ENCODE measurements at places on chromosomes 6 and 20.

GRCh38 chr20:6135347-6135746 lies 12.5 kb upstream of the FERMT1 start:
- H3K4me1 ChIP-seq, result no peaks in the 10 kb centered on the region
- H3K36me3 ChIP-seq, result no peaks in the 10 kb centered on the region

DNA sequence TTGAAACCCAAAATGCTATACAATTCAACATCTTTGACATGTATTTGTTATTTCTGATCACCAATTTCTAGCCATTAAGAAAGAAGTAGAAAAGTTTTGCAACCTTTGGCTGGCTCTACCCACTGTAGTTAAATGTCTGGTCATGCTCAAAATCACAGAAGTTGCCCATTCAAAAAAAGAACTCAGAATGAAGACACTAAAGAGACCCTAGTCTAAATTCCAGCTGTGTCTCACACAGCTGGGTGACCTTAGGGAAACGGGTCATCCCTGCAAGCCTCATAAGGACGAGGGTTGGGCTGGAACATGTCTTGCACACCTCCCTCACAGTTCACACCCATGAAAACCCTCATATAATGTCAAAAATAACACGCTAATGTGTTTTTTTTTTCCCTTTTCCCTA lies 10.3 kb downstream of the FOXQ1 start:
- no peaks in the 10 kb centered on the region for H3K4me1 ChIP-seq
- peaks cover 38% of the 10 kb centered on the region for H3K27me3 ChIP-seq
- H3K4me3 ChIP-seq, result no peak overlapping the region
- DNase-seq, result no peak
- no peak overlapping the region for H3K27ac ChIP-seq

DNA sequence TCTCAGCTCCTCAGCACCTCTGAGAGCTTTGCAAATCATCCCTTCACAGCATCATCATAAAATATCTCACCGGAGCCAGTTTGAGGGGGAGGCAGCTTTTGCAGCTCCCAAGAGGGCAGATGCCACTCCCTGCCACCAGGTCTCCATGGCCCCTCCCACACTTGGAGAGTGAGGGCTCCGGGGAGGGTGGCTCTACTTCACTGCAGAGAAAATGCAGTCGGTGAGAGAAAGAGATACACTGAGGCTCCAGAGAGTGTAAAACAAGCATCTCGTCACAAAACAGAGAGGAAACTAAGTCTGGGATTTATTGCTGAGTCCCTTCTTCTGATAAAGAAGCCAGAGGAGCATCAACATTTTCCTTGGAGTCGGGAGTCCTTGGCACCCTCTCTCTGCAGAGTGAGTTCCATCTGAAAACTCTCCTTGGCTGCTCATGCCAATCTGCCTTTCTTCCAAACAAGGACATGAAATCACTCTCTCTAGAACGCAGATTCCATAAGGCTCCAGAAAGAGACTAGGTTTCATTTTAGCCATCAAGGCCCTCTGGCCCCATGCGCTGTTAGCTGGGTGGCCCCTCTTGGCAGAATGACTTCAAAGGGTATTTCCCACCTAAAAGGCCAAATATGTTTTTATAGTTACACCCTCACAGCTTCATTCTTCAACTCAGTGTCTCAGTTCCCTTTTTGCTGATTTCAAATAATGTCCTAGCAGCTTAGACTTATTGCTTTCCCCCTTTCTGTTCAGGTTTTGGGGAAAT lies 70.6 kb upstream of the F13A1 start:
- H3K27me3 ChIP-seq, result peaks cover 12% of the 10 kb centered on the region
- H3K4me1 ChIP-seq, result no peaks in the 10 kb centered on the region
- no peak overlapping the region for H3K27ac ChIP-seq
- no peak for DNase-seq

DNA sequence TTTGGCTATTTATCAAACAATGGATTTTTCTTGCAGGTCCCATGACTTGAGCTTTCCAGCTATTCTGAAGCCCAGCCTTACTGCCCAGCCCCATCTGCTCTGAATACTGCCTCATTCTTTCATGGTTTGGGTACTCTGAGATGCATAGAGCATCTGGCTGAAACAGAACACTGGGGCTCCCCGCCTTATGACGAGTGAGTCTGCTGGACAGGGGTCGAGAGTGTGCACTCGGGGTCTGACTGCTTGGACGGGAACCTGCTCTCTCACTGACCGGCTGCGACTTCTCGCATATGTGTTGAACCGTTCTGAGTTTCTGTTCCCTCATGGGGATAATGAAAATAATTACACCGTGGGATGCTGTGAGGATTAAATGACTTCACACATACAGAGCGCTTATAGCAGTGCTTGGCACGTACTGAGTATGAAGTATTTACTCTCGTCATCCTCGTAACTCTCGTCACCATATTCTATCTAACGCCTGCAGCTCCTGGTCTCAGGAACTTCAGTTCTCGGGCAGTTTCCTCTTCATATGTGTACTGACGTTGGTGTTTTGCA lies 59.5 kb upstream of the MPC1 start:
- no peak overlapping the region for H3K4me3 ChIP-seq
- H3K4me1 ChIP-seq, result peaks cover 20% of the 10 kb centered on the region
- no peak overlapping the region for H3K27ac ChIP-seq
- no peak for DNase-seq
- no peaks in the 10 kb centered on the region for H3K27me3 ChIP-seq
- H3K36me3 ChIP-seq, result no peaks in the 10 kb centered on the region

DNA sequence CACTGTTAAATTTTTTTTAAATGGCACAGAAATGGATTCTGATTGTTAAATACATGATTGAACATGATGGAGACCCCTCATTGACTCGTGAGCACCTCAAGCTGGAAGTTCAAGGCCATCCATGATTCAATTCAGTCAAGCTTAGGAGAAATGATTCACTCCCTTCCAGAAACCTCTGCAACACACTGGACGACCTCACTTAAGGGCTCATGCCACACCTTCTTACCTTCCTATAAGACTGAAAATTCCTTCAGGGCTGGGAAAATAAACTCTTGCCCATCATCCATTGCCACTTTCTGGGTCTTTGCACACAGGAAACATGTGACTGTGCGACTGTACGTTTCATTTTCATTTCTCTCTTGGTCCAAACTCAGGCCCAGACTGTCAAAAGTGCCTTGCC lies 196.4 kb downstream of the TBXT start:
- no peaks in the 10 kb centered on the region for H3K36me3 ChIP-seq
- no peak overlapping the region for H3K27ac ChIP-seq
- DNase-seq, result no peak
- H3K4me3 ChIP-seq, result no peak overlapping the region
- no peaks in the 10 kb centered on the region for H3K4me1 ChIP-seq
- no peaks in the 10 kb centered on the region for H3K27me3 ChIP-seq

- H3K27ac ChIP-seq, result peak overlapping the region; percentile 76
- peak overlapping the region; percentile 5 for H3K4me3 ChIP-seq
- no peaks in the 10 kb centered on the region for H3K27me3 ChIP-seq
- peaks cover 44% of the 10 kb centered on the region for H3K4me1 ChIP-seq
These were observed 271.2 kb downstream of the PRL start for GRCh38 chr6:22025468-22026163.

DNA sequence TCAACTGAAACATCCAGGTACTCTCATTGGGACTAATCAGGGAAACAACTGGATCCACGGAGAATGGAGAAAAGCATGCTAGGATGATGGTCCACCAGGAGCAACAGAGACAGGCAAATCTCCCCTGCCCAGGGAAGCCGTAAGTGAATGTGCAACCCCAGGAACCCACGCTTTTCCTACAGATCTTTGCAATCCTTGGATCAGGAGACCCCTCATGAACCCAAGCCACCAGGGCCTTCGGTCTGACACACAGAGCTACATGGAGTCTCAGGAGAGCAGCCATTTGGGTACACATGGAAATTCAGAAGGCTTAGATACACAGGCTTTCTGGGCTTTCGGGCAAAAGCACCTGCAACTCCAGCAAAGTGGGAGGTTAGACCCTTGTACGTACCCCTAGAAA lies 122.1 kb upstream of the PTCHD4 start:
- H3K36me3 ChIP-seq, result no peaks in the 10 kb centered on the region
- H3K27ac ChIP-seq, result no peak overlapping the region
- DNase-seq, result no peak
- H3K27me3 ChIP-seq, result no peaks in the 10 kb centered on the region
- no peaks in the 10 kb centered on the region for H3K4me1 ChIP-seq
- no peak overlapping the region for H3K4me3 ChIP-seq

DNA sequence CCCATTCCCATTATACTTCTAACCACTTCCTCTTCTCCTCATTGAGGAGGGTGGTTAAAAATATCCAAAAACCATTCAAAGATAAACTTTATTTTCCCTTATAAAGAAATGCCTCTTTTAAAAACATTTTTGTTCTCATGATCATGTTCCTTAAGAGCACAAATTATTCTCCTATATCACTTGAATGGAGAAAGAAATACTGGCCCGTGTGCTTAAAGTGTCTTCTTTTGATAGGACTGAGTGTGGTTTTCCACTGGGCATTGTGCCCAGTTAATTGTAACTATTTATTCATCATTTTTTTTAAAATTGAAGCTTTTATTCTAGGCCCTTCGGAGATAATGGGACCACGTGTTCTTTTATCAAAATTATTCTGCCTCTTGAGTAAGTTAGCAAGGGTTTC lies 871.5 kb downstream of the QKI start:
- no peaks in the 10 kb centered on the region for H3K4me1 ChIP-seq
- no peak overlapping the region for H3K27ac ChIP-seq
- no peak overlapping the region for H3K4me3 ChIP-seq
- no peaks in the 10 kb centered on the region for H3K36me3 ChIP-seq
- no peaks in the 10 kb centered on the region for H3K27me3 ChIP-seq
- no peak for DNase-seq

DNA sequence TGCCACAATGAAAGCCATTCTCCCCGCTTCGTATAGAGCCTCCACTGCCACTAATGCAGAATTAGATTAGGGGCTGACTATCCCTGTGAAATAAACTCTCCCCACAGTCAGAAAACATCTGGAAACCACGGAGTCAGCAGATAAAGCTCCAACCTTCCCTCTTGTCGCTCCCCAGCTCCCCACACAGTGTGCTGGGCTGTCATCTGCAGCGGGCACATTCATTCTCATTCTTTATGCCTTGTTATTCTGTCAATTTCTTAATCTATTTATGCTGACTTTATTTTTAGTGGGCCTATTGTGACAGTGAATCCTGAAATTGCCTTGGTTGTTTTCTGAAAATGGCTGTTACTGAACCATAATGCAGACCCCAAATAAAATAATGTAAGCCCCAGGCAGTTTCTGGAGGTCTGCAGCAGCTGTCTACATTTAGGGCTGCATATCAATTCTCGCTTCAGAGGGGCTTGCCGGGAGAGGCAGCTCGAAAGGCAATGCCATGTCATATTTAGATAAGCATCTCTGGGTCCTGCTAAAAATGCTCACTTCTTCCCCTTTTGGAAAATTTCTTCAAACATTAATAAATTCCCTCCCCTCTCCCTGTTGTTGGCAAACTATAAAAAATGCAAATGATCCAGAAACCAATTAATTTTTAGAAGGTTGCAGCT lies 71.6 kb downstream of the TMEM242 start:
- H3K27me3 ChIP-seq, result peaks cover 12% of the 10 kb centered on the region
- no peaks in the 10 kb centered on the region for H3K4me1 ChIP-seq
- no peak overlapping the region for H3K27ac ChIP-seq
- no peak overlapping the region for H3K4me3 ChIP-seq
- peaks cover 3% of the 10 kb centered on the region for H3K36me3 ChIP-seq
- no peak for DNase-seq

- DNase-seq, result no peak
- H3K27ac ChIP-seq, result no peak overlapping the region
- no peak overlapping the region for H3K4me3 ChIP-seq
These were observed 160.2 kb downstream of the GMPR start for GRCh38 chr6:16398587-16398986.

- H3K36me3 ChIP-seq, result no peaks in the 10 kb centered on the region
- no peak for DNase-seq
- H3K27ac ChIP-seq, result no peak overlapping the region
These were observed 460.5 kb upstream of the ARID1B start for GRCh38 chr6:156316583-156317125.

DNA sequence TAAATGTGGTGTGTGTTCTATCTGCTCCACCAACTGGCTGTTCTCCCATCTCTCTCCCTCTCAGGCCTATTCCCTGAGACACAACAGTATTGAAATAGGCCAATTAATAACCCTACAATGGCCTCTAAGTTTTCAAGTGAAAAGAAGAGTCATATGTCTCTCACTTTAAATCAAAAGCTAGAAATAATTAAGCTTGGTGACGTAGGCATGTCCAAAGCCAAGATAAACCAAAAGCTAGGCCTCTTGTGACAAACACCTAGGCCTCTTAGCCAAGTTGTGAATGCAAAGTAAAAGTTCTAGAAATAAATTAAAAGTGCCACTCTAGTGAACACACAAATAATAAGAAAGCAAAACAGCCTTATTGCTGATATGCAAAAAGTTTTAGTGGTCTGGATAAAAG lies 29.9 kb downstream of the MTCL3 start:
- peaks cover 29% of the 10 kb centered on the region for H3K36me3 ChIP-seq
- H3K4me1 ChIP-seq, result peaks cover 30% of the 10 kb centered on the region
- no peaks in the 10 kb centered on the region for H3K27me3 ChIP-seq

DNA sequence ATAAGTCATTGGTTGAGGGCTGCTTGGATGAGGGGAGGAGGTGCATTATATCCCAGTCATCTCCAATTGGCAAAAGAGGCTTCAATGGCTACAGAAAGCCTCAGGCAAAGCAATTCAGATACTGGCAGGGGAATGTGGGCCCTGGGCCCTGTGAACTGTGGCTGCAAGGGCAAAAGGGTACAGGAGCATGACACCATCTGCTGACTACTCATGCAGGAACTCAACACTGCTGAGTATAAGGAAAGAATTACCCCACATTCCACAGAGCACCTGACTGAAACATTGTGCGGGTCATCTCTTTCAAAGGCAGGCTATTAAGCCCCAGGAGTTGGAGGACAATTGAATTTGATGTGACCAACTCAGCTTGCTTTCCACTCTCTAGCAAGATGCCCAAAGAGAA lies 92.1 kb upstream of the SPTLC3 start:
- H3K27me3 ChIP-seq, result no peaks in the 10 kb centered on the region
- DNase-seq, result no peak
- H3K27ac ChIP-seq, result no peak overlapping the region
- H3K4me1 ChIP-seq, result no peaks in the 10 kb centered on the region
- no peaks in the 10 kb centered on the region for H3K36me3 ChIP-seq

- H3K4me1 ChIP-seq, result no peaks in the 10 kb centered on the region
- peaks cover 5% of the 10 kb centered on the region for H3K27me3 ChIP-seq
- H3K4me3 ChIP-seq, result no peak overlapping the region
These were observed 13.6 kb upstream of the RBM24 start for GRCh38 chr6:17267566-17267965.
